ENCODE measurements at places on chromosomes 5 and 9.

- DNase-seq, result no peak
Measured at GRCh38 chr5:141094481-141095262, at the start of gene PCDHB2. PCDHB2 (plus strand) TSS chr5:141094615; CDS start chr5:141094791, 176 bp downstream.

- no peak for DNase-seq
Measured at GRCh38 chr5:99243111-99243510, 314.3 kb upstream of the CHD1 start.

GRCh38 chr9:34550681-34551270, 28.0 kb upstream of the ENHO start:
- DNase-seq, result no peak

GRCh38 chr5:102087906-102088305, 208.2 kb downstream of the SLCO4C1 start:
- DNase-seq, result no peak

DNA sequence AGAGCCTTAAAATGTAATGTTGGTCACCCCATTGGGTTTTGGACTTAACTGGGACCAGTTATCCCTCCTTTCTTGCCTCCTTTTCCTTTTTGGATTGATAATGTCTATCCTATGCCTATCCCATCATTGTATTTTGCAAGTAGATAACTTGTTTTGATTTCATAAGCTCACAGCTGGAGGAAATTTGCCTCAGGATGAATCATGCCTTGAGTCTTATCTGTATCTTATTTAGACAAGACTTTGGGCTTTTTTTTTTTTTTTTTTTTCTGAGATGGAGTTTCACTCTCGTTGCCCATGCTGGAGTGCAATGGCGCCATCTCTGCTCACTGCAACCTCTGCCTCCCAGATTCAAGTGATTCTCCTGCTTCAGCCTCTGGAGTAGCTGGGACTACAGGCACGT, 443.3 kb downstream of the DNAH5 start:
- no peak for DNase-seq

DNA sequence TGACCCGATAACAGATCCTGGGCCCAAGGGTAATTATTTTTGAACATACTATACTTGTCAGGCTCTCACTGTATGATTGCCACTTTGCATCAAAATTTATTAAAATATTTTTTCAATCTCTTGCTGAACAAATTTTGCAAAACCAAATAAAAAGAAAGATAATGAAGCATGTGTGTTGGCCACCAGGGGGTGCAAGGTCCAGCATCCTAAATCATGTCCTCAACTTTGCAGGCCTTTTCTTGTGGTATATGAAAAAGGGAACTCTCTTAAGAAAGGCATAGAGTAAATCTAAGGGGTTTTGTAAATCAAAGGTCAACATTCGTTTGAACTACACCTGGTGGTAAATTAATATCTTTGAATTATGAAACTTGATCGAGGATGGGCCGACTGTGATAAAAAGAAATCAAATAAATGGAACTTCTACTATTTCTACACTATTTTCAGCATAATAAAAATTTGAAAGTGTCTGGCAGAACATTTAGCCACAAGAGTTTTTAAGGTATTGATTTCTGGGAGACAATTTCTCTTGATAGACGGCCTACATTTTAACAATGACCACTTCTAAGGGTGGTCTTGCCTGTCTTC, 676.5 kb downstream of the DMRTA1 start:
- no peak for DNase-seq

- DNase-seq, result no peak
Measured at GRCh38 chr5:140220032-140220697, 45.2 kb downstream of the CYSTM1 start.

- DNase-seq, result no peak
Measured at GRCh38 chr5:73826301-73827105, 200.5 kb downstream of the ARHGEF28 start.

DNA sequence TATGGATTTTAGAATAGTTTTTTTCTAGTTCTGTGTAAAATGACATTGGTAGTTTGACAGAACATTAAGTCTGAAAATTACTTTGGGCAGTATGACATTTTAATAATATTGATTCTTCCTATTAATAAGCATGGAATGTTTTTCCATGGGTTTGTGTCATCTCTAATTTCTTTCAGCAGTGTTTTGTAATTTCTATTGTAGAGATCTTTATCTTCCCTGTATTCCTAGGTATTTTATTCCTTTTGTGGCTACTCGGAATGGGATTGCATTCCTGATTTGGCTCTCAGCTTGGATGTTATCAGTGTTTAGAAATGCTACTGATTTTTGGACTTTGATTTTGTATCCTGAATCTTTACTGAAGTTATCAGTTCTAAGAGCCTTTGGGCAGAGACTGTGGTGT, 420.4 kb downstream of the KIAA0825 start:
- no peak for DNase-seq

DNA sequence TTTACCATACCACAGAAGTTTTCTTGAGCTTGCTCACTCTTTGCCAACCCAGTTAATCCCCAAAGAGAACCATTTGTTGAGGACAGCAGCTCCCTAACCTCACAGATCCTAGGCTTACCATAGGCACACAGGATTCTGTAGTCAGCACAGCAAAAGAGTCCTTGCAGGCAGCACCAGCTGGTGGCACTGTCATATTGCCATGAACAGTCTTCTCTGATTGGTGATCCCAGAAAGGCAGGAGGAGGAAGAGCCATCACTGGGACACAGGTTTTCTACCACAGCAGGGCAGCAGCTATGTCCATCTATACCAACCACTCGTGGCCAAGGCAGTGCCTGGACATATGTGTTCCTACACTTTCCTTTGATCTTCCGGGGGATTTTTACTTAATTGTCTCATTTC, 297.1 kb upstream of the CD180 start:
- no peak for DNase-seq

DNA sequence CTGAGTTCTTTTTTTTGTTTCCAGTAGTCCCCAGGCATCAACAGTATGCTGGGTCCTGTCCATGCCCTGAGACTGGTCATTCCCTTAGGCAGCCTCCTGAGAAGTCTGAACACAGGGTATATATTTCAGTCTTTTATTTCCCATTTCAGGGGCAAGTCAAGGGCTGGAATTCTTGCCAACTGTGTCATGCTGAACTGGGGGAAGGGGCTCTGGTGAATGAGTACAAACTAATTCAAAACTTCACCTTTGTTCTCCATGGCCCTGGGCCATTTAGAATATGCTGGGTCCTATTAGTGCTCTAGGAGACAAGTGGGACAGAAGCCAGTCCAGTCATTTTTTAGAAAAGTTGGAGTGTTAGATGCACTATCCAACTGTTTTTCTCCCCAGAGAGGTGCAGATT, 170.3 kb downstream of the TMC1 start:
- no peak for DNase-seq

- no peak for DNase-seq
Measured at GRCh38 chr9:129826344-129826743, 2.4 kb upstream of the TOR1A start.

DNA sequence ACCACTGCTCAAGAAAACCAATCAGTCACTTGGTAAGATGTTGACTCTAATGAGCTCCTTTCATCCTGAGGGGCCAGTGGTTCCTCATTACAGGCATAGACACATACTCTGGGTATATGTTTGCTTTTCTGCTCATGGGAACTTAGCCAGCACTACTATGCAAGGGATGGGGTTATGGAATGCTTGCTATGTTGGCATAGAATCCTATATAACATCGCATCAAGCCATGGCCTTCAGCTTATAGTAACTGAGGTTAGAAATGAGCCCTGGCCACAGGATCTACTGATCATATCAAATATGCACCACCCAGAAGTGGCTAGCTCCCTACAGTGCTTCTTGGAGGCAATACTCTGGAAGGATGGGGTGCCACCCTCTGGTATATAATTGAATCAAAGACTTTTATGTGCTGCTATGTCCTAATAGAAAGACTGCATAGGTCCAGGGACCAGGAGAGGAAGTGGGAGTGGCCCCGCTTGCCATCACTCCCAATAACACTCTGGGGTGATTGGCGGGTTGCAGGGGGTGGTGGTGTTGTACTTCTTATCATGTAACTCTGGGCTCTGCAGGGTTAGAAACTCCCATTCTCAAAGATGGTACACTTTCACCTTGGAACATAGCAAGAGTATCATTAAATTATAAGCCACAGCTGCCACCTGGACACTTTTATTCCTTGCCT, 70.3 kb downstream of the ZNF366 start:
- DNase-seq, result no peak

DNA sequence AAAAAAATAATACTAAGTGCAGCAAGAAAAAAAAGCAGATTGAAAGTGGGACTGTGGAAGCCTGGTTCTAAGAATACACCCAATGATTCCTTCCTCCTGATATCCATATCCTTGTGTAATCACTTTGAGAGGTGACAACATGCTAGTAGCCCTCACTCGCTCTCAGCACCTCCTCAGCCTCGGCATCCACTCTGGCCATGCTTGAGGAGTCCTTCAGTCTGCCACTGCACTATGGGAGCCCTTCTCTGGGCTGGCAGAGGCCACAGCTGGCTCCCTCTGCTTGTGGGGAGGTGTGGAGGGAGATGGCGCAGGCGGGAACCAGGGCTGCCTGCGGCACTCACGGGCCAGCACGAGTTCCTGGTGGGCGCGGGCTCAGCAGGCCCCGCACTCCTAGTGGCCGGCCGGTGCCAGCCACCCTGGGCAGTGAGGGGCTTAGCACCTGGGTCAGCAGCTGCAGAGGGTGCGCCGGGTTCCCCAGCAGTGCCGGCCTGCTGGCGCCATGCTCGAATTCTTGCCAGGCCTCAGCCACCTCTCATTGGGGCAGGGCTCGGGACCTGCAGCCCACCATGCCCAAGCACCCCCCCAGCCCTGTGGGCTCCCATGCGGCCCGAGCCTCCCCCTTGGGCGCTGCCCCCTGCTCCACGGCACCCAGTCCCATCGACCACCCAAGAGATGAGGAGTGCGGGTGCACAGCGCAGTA, 24.5 kb upstream of the SELENOP start:
- no peak for DNase-seq

- DNase-seq, result no peak
Measured at GRCh38 chr5:160485364-160485969, 63.8 kb downstream of the PTTG1 start.

DNA sequence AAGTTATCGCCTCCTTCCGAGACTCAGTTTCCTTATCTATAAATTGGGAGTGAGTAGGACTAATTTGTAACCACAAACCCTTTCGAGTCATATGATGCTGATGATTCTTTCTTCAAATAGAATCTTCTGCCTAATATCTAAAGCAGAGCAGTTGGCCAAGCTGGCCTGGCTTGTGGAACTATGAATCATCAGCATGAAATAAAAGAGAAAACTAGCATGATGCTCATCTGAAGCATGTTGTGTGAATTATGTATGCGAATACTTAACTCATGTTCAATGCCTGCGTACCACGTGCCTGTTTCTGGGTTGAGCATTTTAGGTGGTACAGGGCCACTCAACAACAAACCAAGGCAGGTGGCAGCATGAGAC, 15.0 kb upstream of the ORM1 start:
- DNase-seq, result no peak

DNA sequence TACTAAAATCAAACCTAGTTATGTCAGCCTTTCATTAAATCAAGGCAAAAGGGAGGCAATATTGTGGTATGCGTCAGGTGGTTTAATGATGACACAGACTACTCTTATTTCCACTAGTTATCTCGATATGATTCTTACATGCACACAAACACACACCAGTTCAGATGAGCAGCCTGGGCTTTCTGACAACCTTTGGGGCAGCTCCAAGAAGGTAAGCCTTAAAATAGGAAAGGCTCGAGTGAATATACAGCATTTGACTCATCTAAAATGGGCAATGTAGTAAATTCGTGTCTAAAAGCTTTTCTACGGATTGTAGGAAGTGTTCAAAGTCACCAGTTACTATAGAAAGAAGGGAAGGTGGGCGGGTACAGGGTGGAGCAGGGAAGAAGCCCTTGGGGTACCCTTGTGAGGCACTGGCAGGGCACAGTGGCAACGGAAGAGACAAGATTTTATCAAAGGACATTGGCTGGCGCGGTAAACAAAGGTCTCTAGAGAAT, 1.9 kb downstream of the ANKH start:
- no peak for DNase-seq

GRCh38 chr9:86586144-86586494, 231.9 kb upstream of the TUT7 start:
- DNase-seq, result no peak

DNA sequence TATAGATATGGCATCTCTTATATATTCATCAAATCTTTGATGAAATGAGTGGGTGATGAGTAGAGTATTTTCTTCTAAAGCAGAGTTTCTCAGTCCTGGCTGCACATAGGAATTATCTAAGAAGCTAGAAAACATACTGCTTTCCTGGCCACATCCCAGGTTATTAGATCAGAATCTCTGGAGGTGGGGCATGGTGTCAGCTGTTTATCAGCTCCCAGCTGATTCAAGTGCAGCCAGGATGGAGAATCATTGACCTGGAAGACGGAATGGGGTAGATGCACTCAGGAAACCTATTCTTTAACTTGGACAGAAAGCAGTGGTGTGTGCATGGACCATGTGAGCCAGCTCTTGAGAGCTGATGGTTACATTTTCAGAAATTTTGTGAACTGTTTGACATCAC, 108.1 kb upstream of the IL6ST start:
- no peak for DNase-seq

DNA sequence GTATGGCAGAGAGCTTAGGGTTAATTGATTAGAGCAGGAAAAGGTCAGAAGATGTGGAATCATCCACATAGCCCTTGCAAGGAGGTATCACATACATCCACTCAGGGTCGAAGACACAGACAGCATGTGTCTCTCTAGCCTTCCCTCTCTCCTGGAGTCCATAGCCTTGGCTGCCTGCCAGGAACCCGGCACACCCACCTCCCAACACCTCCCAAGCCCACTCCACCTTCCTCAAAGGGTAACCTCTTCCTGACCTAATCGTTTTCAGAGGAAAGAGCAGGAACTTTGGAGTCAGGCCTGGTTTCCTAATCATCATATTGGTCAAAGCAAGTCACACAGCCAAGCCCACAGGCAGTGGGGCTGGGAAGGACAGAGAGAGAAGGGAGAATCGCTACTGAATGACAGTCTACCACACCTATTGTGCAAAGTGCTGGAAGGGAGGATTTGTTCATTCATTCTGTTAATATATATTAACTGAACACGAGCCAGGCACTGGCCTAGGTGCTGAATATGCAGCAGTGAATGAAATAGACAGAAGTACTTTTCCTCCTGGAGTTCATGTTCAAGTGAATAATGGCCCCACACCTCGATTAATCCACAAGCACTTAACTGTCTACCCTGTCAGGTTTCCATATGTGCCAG, 107.8 kb downstream of the KCNIP1 start:
- DNase-seq, result no peak

- no peak for DNase-seq
Measured at GRCh38 chr5:14156290-14156649, 13.1 kb downstream of the TRIO start.

- DNase-seq, result no peak
Measured at GRCh38 chr9:112852741-112853504, 37.8 kb downstream of the SLC46A2 start.

- DNase-seq, result no peak
Measured at GRCh38 chr5:96388176-96388575, 44.9 kb downstream of the PCSK1 start.

Data from activated T-cell treated with anti-CD3 and anti-CD28 coated beads for 4 hours (primary cell).